ENCODE measurements at places on chromosomes 1 and 21.
A peak's percentile ranks its signal among the peaks of the same experiment; 100 is the strongest.

GRCh38 chr1:183910845-183911244 is 105.9 kb downstream of the RGL1 start:
- DNase-seq, result no peak

GRCh38 chr1:213985209-213986019 is 2.4 kb upstream of the PROX1 start:
- DNase-seq, result no peak

DNA sequence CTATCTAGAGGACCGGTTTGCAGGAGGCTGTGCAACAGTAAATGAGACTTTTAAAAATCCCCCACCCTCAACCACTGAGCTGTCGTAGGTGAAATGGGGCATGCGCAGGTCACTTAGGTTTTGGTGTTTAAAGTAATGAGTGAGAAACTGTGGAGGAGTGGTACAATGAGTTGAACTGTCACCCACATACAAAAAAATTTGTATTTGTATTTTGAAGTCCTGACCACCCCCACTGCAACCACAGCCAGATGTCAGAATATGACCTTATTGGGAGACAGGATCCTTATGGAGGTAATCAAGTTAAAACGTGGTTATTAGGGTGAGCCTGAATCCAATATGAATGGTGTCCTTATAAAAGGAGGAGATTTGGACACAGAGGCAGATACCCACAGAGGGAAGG is 1.6 kb upstream of the IRF6 start:
- no peak for DNase-seq

GRCh38 chr1:57036641-57037579 is 71.1 kb upstream of the C8B start:
- no peak for DNase-seq

GRCh38 chr1:177909416-177909815 is 60.4 kb downstream of the SEC16B start:
- DNase-seq, result no peak

DNA sequence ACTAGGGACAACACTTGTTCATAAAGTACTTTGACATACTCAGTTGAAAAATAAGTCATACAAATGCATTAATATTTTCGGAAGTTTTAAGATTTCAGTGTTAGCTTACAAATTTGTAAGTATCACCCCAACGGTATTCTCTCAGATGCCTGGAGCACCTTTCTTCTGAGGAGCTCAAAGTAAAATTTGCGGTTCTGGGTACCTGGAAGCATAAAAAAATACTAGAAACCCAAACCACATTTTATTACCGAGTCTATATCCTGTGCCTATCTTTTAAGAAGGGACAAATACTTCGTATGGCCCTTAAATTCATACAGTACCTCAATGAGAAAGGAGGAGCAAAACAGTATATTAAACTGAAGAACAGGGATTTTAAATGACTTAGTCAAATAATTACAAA is 10.2 kb downstream of the SRSF4 start:
- DNase-seq, result no peak

GRCh38 chr1:172466795-172467407 is 23.0 kb upstream of the PIGC start:
- peak; percentile 20 for DNase-seq

DNA sequence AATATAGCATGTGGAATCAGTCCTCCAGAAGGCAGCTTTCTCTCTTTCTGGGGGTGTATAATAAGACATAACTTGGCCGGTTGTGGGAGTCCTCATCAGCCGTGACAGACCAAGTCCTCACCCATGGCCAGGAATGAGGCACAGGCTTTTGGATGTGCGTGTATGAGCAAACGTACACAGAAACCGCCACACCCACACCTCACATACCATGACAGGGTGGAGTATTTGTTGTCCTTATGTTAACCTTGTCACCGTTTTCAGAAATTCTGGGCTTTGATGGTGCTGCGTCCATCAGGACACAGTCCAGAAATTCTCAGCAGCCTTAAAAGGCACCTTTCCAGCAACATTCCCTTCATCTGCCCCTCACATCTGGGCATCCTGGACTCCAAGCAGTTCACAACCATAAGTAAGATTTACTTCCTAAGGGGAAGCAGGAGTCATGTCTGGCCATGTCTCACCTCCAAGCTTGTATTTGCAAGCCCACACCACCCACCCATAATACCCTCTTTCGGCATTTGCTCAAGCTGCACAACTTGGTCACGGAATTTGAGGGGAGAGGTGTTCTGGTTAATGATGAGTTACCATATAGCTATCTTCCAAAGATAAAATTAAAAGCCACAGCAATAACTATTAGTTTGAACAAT is 12.4 kb downstream of the C1orf116 start:
- DNase-seq, result peak; percentile 70

DNA sequence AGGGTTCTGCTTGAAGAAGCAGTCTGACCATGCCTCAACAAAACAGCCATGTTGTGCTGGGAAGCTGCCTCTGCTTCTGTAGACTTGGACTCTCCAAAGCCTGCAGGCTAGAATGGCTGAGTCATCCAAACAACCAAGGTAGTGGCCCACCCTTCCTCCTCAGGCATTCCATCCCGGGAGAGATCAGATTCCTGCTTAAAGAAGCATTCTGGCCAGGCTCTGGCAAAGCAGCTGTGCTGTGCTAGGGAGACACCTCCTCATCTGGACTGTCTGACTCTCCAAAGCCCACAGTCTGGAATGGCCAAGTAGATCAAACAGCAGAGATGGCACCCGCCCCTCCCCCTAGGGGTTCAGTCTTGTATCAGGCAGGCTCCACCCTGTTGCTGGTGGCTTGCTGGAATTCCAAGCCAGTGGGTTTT is 38.3 kb upstream of the F3 start:
- DNase-seq, result peak; percentile 24

- DNase-seq, result no peak
Measured at GRCh38 chr1:156432669-156433018, 63.6 kb downstream of the RHBG start.

DNA sequence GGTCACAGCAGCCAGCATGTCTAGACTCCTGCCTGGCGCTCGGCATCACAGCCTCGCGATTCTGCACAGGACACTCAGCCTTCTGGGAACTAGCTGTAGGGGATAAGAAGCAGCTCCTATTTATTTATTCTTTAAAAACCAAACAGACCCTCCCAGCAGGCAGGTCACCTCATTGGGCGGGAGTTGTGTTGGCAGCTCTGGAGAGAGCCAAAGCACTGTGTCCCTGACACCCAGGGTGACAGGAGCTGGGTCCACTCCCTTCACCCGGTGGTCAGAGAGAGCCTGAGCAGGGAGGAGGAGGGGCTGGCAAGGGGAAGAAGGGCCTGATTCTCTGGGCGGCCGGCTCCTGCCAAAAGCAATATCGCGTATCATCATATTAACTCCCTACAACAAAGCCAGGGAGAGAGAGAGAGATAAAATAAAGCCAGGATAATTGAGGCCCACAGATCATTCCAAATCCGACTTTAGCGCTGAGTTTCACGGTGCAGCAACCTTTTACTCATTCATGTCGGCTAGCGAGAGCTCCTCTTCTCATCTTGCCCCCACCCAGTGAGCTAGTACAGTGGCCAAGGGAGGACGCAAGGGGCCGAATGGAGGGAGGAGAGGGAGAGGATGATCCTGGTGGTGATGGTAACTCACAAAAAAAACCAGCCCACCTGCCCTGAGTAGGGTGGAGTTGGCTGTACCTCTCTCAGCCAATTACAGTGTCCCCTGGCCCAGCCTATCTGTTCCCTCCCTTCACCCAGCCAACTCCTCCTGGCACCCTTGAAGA is 79.8 kb upstream of the IFFO2 start:
- DNase-seq, result no peak

DNA sequence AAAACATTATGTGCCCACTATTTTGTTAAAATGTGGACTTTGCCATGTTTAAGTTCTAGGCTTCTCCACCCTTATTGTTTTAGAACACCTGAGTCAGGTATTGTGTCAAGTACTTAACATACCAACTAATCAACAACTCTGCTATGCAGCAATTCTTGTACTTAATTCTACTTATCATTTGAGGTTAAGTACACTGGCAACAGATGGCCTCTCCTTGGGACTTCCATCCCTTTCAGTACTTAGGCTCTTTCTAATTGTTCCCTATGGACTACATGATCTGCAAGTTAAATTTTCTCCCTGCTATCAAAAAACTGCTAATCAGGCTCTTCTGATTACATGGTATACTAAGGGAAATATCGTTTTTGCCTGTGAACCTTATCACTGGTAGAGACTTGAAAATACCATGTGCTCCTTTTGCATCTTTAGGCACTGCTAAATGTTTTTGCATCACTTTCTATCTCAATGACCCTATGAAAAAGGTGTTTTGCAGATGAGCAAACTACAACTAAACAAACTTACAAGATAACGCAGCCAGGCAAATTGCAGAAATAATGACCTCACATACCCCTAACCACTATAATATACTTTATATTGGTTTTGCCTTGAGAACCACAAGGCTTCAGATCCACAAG is 18.9 kb downstream of the SFPQ start:
- DNase-seq, result no peak

DNA sequence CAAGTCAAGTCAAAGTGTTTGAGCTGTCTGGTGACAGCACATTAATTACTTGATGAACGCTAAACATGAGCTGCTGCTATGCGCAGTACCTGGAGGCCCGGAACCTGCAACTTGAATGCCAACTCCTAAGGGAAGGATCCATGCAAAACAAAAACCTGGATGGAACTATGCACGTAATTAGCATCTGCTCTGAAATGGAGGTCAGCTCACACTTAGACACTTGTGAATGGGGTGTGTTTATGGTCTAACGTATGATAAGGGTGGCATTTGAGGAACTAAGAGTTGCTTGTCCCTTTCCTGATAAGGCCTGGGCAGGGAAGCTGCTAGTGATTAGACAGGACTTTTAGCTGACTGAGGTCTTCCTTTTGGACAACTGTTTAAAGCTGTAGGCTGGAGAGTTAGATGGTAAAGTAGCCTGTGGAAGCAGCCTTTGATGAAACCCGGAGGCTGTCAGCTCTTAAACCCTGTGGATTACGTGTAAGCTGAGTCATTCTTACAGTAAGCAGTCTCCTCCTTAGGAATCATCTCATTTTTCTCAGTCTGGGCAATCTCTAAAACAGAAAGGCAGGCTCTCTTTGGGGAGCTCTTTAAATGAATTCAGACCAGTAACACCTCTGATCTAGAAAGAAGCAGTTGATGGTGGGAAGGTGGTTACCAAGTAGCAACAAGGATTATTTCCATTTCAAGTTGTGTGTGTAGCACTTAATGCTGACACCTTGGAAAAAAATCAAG is 6.8 kb downstream of the TENT5C start:
- DNase-seq, result peak; percentile 40

GRCh38 chr1:23718482-23718881 is 24.8 kb upstream of the ELOA start:
- no peak for DNase-seq

GRCh38 chr1:41448821-41449220 is 35.7 kb downstream of the EDN2 start:
- DNase-seq, result no peak

GRCh38 chr1:209873067-209873799 is 45.5 kb downstream of the UTP25 start:
- no peak for DNase-seq

DNA sequence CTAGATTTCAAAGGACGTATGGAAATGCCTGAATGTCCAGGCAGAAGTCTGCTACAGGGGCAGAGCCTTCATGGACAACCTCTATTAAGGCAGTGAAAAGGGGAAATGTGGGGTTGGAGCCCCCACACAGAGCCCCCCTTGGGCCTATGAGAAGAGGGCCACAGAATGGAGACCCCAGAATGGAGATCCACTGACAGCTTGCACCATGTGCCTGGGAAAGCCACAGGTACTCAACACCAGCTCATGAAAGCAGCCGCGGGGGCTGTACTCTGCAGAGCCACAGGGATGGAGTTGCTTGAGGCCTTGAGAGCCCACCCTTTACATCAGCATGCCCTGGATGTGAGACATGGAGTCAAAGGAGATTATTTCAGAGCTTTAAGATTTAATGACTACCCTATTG is 108.7 kb downstream of the DMRTB1 start:
- DNase-seq, result no peak

DNA sequence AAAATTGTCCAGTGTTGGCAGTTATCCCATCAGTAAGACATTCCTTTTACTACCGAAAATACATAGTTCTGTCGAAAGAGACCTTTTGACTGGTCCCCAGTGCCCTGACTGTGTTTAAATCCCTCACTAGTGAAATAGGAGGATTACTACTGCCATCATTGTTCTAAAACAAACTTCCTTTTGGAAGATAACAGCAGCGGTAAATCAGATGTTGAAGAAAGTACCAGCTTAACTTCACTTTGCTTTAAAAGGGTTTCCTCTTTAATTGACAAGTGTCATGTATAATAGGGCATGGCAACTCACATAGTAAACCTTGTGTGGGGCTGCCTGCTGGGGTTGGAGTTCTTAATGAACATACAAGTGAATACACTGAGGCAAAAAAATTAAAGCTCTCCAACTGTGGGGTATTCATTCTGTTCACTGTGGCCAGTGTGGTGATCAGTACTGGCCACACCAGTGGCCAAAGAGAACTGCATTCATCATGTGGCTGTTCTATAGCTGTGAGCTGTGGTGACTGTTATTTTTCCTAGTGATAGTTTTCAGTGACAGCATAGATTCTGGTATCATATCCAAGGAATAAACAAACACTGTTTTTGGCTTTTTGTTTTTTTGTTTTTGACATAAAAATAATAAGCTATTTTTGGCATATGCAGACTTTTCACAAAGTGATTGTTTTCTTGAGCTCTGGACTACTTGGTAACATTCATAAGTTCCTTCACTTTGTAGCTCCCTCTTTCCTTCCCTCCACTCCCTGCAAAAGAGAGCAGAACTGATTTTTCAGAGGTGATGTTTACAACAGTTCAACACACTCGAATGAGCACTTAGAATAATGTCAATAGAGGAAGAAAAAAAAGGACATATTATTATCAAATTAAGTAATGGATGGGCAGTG is 74.5 kb downstream of the NFIA start:
- DNase-seq, result no peak

DNA sequence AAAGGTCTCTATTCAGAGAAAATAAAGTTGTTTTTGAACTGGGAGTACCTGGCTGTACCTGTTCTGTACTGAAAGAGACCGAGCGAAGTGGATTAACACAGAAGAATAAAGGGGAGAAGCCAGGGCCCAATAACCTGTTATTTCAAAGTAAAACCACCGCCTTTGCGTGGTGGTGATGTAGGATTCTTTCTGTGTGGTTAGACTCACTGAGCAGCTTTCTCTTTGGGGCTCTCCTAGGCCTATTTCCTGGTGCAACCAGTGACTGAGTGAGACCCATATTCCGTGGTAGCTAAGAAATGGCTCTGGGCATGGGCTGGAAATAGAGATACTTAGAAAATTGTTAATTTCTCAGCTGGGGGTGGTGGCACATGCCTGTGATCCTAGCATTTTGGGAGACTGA is 99.9 kb downstream of the XCL2 start:
- no peak for DNase-seq

DNA sequence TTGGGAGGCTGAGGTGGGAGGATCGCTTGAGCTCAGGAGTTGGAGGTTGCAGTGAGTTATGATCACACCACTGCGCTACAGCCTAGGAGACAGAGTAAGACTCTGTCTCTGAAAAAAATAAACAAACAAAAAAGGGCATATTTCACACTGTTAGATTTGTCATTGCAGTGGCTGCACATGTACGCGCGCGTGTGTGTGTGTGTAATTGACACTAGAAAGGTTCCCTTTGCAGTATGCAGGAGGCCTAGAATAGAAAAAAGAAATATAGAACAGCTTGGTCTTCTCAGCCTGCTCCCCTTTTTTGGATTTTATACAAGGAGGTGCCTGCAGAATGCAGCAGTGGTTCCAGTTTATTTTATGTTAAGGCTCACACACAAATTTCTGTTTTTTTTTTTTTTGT is 8.6 kb downstream of the MACO1 start:
- no peak for DNase-seq

All from mucosa of gallbladder (tissue), 1 donor.